Upper lobe of left lung (tissue), 6 donors: ENCODE measurements at places on chromosomes 13 and 19. TPM values are rescaled to one million over a fixed set of nuclear protein-coding genes. Genes with fewer than 3 reads are reported as not detected.

Gene PRTN3
- not detected for total RNA-seq

Gene PRR12
- total RNA-seq = 36.7 TPM

DNA sequence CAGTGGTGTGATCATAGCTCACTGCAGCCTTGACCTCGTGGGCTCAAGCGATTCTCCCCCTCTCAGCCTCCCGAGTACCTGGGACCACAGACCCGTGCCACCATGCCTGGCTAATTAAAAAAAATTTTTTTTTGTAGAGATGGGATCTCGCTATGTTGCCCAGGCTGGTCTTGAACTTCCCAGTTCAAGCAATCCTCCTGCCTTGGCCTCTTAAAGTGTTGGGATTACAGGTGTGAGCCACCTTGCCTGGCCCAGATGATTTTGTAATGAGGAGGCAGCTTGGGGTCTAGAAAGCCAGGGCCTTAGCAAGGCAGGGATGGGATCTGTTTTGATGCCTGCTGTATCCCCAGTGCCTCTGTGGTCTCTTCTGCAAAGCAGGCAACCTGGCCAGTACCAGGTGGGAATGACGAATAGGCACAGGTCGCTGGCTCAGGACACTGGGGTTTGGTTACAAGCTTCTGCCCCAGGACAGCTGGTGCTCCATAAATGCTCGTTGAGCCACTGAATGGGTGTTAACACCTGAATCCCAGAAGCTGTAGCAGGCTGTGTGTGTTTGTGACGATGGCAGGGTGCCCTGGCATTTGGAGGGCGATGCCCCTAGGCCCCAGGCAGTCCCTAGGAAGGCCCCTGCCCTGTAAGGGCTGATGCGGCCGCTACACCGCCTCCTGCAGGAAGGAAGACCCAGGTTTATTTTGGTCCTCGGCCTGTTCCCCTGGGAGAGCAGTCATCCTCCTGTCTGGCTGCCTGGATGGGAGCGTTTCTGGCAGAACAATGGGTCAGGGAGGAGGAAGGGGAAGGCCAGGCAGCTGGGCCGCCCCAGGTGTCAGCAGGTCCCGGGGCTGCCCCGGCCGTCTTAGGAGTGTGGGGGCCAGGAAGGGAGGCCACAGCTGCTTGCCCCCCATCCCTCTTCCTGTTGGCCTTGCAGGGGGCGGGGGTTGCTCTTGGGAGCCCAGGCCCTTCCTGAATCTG is 8.6 kb downstream of the TNFAIP8L1 start:
- DNase-seq = no peak

Gene EGLN2
- 183 TPM for total RNA-seq

DNA sequence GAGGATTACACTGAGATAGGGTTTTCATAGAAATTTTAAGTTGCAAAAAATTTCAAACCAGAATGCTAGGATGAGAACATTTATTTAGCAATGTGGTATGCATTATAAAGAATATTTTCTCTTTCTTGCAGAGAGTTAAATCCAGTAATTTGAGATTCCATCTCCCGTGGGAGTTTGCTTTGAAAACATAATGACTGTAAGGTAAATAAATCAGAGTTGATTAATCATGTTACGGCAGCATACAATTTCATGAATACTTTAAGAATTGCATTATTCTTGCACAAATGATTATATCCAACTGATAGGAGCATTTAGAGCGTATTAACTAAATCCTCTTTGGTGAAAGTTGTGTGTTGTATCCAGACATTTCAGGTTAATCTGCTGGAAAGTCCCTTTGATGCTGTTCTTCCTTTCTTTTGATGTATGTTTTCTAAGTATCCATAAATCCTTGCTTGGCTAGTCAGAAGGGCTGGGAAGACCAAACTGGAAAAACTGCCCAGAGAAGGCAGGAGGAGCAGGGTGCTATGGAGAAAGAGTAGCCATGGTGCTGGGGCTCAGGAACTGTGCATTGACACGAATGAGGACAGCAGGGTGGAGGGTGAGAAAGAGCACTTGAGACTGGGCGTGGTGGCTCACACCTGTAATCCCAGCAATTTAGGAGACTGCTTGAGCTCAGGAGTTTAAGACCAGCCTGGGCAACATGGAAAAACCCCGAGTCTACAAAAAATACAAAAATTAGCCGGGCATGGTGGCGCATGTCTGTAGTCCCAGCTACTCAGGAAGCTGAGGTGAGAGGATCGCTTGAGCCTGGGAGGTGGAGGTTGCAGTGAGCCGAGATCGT is 4.8 kb upstream of the GJA3 start:
- no peak for DNase-seq

- DNase-seq = no peak
Measured at GRCh38 chr19:14746886-14747285, 31.5 kb downstream of the ADGRE2 start.

Gene QPCTL
- total RNA-seq = 9.7 TPM

DNA sequence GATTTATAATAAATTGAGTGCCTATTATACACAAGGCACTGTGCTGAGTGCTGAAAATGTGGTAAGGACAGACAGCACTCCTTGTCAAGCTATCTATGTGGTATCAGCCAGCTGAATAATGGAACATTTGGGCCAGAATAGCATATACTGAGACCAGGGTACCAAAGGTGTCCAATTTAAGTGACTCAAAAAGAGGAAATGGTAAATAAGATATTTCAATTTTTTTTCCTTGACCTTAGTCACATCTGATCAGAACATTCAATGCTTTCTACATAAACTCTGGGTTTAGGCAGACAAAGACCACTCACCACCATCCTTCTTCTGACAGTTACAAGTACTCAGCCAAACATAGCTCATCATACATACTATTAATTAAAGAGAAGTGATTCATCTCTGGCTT is 43.2 kb downstream of the RCBTB2 start:
- no peak for DNase-seq

GRCh38 chr19:39110263-39110967 is 15.2 kb upstream of the PAK4 start:
- DNase-seq = peak; percentile 66

DNA sequence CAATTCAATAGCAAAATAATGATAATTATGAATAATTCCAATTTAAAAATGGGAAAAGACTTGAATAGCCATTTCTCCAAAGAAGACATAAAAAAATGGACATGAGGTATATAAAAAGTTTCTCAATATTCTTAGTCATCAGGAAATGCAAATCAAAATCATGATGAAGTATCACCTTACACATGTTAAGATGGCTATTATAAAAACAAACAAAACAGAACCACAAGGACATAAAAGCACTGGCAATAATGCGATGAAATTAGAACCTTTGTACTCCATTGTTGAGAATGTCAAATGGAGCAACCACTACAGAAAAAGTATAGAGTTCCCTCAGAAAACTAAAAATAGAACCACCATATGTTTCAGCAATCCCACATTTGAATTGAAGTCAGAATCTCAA is 1186.1 kb downstream of the SLITRK5 start:
- DNase-seq = no peak
